Germinal center (tissue), 1 donor: ENCODE measurements at places on chromosomes 16 and 17.

DNA sequence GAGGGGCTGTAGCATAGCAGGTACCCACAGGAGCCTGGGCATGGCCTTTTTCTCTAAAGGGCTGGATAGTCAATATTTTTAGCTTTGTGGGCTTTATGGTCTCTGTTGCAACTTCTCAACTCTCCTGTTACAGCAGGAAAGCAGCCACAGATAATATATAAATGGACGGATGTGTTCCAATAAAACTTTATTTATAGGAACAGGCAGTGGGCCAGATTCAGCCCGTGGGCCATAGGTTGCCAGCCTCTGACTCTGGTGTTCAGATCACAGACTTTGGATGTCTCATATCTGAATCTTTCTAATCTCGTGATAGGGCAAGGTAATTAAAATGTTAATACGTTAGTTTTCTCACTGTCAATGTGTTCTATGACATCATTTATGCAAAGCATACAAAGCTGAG, 136.4 kb downstream of the WWOX start:
- no peak for DNase-seq

DNA sequence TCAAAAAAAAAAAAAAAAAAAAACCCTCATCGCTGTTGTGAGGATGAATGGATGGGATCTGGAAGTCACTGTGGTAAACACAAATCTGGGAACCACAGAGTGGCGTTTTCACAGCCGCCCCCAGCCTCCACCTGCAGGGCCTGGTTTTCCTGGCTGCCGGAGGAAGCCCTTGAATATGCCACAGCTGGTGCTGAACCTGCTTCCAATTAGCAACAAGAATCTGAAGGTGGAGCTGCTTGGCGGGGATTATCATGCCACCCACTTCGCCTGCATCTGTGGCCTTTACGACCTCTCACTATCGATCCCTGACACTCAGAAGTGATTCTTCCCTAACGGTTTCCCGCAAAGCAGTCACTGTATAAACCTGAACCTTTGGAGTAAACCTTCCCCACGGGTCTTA, 16.1 kb downstream of the MRM3 start:
- no peak for DNase-seq

GRCh38 chr17:4485676-4486646, 12.7 kb upstream of the SPNS2 start:
- DNase-seq = peak; percentile 38

- DNase-seq = no peak
Measured at GRCh38 chr16:3641801-3642396, 12.6 kb upstream of the DNASE1 start.

DNA sequence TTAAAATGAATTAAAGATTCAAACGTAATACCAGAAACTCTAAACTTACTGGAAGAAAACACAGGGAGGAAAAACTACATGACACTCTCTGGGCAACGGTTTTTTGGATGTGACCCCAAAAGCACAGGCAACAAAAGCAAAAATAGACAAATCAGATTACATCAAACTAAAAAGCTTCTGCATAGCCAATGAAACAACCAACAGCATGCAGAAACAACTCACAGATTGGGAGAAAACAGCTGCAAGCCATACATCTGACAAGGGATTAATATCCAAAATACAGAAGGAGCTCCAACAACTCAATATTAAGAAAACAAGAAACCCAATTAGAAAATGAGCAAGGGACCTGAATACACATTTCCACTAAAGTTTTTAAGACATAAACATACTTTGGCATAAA, 69.2 kb upstream of the ALOX12 start:
- no peak for DNase-seq

GRCh38 chr16:48622456-48623303, 12.7 kb upstream of the N4BP1 start:
- DNase-seq = no peak

DNA sequence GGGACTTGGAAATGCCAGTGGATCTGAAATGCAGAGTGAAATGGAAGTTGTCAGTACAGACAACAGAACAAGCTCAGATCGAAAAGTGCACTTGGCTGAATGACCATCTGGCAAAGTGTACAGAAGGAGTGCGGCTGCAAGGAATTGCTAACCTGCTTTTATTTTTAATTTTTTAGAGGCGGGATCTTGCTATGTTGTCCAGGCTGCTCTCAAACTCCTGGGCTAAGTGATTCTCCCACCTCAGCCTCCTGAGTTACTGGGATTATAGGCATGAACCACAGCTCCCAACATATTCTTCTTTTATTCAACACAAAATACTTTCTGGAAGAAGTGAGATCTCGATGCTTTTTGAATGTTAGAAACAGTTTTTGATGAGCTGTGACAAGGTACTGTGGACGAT, 3.6 kb downstream of the LRRC59 start:
- DNase-seq = no peak

DNA sequence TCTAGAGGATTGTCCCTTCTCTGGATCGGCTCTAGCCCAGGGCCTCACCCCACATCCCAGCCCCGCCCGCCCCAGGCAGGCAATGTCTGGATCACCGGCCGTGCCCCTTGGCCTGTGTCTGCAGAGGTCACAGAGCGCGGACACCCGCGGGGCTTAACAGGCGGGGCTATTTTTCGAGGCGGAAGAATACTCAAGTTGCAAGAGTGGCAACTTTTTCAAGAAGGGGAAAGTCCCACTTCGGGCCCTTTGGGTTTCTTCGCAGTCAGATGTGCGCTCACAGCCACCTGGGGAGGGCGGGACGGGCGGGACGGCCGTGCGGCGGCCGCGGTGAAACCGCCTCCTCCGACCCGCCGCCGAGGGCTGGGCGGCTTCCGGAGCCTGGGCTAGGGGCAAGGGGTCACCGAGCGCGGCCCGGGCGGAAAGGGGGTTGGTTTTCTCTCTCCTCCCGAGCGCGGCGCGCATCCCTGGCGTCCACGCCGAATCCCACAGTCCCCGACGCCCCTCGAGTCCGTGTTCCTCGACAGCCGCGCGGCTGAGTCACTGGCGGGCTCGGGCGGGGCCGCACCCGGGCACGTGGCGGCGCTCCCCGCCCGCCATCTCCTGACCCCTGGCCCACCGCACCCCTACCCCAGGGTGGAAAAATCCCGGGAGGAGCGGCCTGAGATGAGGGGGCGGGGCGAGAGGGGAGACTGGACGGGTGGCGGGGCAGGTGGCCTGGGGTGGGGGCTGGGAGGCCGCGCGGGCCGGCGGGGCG, 1.2 kb upstream of the PFN1 start:
- DNase-seq = peak; percentile 80

- no peak for DNase-seq
Measured at GRCh38 chr16:76335180-76335974, 58.2 kb downstream of the CNTNAP4 start.

DNA sequence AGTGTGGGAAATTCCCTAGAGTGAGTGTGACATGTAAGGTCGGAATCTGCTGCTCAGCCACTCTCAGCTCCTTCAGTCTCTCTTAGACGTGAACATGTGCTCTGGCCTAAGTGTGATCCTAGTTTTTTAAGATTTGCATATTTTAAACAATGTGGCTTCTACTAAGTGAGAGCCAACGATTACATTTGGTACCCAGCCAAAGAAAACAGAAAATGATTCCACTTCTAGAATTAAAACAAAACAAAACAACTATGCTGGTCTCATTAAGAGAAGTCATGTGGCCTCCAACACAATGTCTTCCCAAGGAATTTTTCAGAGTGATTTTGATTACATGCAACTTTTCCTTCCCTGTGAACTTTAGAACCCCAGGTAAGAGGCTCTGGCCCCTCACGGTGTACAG, 10.1 kb downstream of the TMEM238L start:
- DNase-seq = no peak

- no peak for DNase-seq
Measured at GRCh38 chr17:50527155-50527762, 5.3 kb upstream of the EPN3 start.

DNA sequence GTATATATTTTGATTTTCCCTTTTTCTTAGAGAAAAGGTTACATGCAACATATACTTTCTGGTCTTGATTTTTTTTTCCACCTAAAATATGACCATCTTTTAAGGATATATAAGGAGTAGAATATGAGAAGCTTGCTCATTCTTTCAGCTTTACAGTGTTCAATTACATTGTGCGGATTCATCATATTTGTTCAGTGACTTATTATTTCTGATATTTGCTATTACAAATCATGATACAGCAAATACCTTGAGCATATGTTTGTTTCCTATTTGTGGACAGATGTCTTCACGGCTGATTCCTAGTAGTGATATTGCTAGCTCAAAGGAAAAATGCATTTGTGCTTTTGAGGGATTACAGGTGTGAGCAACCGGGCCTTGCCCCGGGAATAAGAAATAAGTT, 18.1 kb downstream of the KATNIP start:
- DNase-seq = no peak

DNA sequence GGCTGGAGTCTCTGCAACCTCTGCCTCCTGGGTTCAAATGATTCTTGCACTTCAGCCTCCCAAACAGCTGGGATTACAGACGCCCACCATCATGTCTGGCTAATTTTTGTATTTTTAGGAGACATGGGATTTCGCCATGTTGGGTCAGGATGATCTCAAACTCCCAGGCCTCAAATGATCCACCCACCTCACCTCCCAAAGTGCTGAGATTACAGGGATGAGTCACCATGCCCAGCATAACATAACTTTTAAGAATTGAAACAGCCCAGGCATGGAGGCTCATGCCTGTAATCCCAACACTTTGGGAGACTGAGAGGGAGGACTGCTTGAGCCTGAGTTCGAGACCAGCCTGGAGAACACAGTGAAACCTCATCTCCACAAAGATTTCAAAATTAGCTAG, 2.5 kb downstream of the RSL1D1 start:
- DNase-seq = no peak

DNA sequence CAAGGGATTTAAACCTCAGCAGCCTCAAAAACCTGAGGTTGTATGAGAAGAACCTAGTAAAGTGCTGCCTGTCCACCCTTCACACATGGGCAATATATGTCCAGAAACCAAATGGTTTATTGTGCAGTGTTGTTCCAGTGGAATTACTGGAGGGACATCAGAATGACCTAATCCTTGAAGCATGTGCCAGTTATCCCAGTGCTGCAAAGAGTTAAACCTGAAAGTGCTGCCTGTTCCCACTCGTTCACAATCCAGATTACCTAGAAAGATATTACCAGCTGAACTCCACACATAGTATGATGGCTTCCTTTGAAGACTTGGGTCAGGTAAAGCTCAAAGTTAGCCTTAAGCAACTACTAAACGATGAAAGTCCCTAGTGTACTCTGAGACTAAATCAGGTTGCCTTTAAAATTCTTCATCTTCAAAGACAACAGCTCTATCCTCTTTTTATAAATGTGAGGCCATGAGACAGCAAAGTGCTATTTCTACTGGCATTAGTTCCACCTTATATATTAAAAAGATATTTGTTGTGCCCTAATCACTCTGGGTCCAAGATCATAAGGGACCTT, 133.1 kb downstream of the SNX11 start:
- DNase-seq = no peak

DNA sequence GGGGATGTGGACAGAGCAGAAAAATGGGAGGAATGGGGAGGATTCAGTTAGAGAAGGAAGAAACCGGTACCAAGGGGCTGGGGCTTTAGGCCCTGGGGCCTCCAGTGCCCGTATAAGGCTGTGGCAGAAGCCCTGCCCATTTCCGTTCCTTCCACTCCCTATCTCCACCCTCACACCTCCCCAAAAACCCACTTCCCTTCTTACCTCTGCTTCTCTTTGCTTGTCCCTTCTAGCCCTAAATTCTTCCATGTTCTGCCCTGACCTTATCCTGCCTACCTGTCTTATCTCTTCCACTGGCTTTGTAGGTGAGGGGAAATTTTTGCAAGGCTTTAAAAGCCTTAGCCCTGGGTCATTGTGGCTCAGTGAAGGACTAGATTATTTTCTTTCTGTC, 4.1 kb downstream of the RNF167 start:
- peak; percentile 46 for DNase-seq

DNA sequence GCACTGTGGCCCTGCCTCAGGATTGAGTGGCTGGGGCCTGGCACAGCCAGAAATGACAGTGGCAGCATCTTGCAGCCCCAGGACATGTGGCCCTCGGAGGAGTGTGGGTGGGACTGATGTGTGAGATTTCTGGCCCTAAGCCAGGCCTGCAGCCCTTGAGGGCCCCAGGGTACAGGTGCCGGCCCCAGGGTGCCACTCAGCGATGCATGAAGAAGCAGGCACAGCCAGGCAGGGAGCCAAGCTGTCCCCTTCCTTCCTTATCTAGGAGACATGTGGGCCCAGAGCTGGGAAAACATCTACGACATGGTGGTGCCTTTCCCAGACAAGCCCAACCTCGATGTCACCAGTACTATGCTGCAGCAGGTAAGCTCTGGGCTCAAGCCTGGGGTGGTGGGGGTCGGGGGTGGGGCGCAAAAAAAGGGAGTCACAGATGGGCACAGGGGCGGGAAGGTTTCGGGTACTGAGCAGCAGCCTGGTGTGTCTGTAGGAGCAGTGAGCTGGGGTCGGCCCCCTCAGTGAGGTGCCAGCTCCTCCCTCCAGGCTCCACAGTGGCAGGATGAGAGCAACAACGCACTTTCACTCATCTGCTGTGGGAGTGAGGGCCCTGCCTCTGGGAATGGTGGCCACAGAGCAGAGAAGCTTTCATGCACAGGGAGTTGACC, 4.1 kb downstream of the ACE start:
- DNase-seq = no peak

GRCh38 chr16:63617047-63617989, 1504.5 kb downstream of the CDH11 start:
- no peak for DNase-seq

DNA sequence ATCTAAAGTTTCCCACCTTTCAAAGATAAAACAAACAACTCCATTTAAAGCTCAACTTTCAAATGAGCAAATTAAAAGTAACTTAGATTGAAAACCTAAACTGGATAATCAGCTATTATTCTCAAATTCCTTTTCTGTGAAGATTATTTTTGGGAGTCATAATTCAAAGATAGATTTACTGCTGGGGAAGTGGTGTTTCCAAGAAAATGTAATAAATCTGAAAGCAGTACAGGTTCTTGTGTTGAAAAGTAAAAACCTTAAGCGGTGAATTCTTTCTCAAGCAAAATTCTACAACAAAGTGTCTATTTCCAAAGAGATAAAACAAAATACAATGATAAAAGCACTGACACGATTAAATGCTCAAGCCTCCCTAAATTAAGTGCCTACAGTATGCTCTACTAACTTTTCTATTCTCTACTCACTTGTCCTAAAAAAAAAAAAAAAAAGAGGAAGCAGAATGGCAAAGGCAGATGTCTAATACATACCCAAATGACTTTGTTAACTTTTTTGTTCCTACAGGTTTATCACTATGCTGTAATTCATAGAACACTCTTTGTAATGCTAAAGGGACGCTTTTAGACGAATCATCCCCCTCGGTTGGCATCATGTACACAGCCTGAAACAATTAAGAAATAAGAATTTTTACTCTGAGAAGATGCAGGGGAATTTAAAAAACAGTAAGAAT, 34.5 kb downstream of the LITAFD start:
- peak; percentile 27 for DNase-seq

- DNase-seq = peak; percentile 39
Measured at GRCh38 chr17:17824119-17824782, 12.5 kb downstream of the SREBF1 start.
